AG08395 (cell line): ENCODE measurements at places on chromosomes 1 and 21.

GRCh38 chr1:91891969-91892368 lies 6.0 kb upstream of the TGFBR3 start:
- DNase-seq = no peak

DNA sequence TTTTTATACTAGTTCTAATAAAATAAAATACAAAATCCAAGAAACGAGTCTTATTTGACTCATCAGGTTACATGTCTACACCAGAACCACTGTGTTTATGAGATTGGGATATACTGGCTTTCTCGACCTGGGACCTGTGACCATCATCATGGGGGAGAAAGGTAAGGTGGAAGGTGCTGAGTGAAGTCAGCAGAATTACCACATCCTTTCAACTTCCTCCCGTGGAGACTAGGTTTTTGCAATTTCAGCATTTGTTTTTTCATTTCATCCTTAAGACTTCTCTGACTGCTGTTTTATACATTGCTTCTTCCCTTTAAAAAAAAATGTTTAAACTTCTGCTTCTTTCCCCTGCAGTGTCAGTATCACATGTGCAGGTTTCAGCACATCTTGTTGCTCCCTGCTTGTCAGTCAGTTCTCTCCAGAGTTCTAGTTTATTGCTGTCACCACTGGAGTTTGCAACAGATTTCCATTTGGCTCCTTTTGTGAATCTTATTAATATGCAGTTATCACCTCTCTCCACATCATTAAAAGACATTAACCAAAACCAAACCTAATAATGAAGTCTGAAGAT lies 60.4 kb upstream of the HAO2 start:
- no peak for DNase-seq

DNA sequence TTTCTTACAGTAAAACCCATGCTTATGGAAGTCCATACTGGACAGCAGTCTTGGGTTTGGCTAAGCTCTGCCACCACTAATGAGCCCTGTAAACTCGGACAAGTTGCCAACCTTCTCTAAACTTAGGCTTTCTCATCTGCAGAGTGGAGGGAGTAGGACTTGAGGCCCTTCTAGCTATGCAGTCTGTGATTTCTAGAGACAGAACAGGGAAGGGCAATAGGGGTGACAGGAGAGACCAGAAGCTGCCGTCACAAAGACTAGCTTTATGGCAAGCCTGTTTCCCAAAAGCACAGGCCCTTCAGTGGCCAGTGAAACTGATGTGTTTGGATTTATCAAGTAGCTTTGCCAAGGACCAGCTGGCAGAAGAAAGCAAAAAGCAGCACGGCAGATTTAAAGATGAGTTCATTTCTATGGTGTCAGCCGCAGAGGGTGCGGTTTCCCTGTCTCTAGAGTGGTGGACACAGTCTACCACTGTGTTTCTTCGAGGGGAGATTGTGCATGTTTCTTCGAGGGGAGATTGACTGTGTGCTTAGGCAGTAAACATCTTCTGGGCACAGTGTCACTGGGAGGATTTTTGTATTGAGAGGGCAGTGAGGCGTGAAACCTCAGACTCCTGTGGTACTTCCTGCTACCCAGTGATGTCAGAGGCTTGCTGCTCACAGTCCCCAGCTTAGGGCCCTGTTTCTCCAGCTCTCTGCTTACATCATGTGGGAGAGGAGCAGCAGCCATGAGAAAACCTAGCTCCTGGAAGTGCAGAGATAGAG lies 119.0 kb downstream of the ROR1 start:
- peak; percentile 67 for DNase-seq

DNA sequence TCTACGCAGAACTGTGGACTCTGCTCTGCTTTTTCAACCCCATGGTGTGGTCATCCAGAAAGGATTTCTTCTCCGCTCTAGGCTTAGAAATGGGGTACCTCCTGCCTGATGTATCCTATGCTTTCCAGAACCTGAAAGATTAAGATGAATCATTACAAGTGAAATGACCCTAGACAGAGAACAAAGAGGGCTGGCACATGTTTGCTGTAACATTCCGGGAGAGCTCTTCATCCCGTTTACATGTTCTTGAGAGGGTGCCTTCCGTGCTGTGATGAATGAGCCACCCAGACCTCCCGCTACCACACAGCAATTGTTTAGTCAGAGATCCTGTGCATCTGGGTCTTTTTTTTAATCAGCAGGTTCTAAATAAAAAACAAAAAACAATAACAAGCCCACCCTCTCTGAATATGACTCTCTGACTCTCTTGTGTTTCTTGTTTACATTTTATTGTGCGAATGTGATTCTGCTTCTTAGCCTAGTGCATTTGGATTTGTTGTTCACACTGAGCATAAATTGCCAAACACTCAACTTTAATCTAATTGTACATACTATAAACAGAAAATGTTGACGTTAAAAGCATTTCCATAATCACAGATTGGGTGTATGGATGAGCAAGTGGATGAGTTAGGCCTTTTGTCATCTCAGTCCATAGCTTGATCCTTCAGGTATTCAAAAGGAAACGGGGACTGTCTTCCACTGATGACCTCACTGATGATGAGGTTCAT lies 87.1 kb downstream of the GPR88 start:
- no peak for DNase-seq

DNA sequence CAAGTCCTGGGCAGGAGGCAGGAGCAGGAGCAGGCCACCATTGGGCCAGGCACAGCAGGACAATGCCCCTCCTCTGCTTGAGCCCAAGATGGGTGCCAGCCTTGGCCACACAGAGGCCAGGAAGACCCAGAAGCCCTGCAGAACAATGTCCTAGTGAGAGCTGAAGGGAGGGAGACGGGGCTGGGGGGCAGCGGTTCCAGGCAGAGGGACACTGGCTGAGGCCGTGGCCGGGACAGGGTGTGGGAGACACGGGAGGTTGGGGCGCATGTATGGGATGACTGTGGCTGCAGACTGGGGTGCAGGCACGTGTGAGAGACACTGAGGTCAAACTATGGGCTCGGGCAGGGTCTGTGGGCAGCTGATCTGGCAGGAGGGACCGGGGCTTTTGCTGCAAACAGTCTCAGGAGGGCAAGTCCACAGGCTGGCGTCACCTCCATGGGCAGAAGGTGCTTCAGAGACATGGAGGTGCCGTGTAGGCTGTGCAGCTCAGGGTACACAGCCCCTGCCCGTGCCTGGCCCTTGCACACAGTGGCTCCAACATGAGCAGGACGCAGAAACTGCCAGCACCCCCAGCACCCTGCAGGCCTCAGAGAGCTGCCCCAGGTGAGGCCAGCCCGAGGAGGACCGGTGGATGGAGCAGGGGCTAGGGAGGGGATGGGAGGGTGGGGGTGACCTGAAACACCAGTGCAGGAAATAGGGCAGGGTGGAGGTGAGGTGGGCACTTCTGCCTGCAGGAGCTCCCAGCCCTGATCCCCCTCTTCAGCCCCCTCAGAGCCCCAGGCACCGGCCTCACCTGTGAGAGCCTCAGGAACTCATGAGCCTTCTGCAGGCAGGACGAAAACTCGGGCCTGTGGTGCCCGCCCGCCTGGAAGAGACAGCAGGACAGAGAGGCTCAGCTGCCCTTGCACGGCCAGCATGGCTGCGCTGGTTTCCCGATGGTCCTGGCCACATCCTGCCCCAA lies 19.5 kb downstream of the LSS start:
- DNase-seq = no peak
